Umbilical cord (tissue), 2 donors: ENCODE measurements at places on chromosomes 6 and 20.
A peak's percentile ranks its signal among the peaks of the same experiment; 100 is the strongest.

DNA sequence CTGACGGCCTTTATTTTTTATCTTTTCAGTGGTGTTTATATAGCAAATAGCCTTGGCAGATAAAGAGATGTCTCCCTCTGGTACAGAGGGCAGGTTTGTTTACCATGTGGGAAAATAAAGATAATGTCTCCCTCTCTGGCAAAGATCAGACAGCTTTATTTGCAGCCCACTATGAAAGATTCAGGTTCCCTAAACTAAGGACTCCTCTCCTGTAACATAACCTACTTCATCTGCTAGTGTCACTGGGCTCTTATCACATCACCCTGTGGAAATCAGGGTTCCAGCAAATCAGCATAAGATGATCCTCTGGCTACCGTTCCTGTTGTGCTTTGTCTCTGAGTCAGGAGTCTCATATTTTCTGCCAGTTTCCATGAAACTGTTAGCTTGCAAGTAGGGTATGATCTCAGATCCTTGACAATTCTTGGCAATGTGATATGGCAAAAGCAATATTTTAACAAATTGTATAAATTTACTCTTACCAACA is 3.1 kb downstream of the FBXL4 start:
- DNase-seq, result no peak

- DNase-seq, result no peak
Measured at GRCh38 chr6:170455335-170455979, 97.7 kb downstream of the PSMB1 start.

DNA sequence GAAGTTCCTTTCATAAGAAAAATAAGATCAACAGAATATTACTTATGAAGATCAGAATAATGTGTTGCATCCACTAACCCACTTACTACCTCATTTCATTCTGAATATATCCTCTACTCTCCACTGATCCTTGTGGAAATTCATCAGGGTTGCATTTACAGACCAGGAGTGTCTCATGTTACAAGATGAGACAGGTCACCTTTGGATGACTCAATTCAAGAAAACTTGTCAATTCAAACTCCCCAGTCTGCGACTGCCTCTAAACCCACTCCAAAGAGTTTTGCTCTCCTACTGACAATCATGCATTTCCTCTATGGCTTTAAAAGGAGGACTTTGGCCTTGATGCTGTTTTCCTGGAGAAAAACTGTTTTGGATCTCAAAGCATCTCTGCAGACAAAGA is 68.4 kb downstream of the ID4 start:
- DNase-seq, result no peak

- DNase-seq, result no peak
Measured at GRCh38 chr6:110735666-110736065, 79.6 kb downstream of the CDK19 start.

DNA sequence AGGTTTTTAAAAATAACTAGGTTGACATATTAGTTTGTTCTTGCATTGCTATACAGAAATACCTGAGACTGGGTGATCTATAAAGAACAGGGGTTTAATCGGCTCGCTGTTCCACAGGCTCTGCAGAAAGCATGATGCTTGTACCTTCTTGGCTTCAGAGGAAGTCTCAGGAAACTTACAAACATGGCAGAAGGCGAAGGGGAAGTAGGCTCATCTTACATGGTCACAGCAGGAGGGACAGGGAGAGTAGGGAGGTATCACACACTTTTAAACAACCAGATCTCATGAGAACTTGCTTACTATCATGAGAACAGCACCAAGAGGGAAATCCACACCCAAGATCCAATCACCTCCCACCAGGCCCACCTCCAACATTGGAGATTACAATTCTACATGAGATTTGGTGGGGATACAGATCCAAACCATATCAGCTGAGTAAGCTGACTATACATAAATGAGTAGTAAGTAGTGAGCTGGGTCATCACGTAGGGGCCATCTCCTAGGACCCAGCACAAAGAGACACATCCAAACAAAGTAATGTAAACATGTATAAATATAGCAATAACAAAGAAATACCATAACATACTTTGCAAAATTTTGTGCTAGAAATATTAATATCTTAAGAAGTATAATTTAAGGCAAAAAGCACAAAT is 31.4 kb upstream of the SIRPG start:
- DNase-seq, result no peak

- no peak for DNase-seq
Measured at GRCh38 chr20:58584881-58585752, 66.0 kb upstream of the STX16 start.

DNA sequence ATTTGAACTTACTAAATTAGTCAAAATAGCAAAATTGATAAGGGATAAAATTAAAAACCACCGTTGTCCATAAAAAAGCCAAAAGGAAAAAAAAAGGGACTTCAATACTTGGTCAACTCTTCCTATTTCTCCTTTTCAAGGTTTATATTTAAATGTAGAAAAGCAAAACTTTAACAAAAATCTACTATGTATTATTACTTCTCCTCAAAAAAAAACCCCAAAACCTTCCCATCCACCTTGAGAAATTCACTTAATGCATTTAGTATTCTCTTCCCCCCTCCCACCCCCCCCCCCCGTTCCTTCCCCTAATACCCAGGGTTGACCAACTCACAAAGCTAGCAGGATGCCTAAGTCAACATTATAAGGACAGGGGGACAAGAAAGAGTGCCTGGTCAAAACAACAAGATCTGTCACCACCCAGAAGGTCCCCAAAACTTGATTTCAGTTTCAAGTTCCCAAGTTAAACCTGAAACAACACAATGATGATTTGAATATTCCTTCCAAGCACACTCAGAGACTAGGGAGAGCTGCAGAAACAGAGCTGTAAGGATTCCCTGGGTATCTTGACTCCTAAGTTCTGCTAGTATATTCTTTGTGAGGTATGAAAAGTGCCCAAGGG is 14.6 kb downstream of the GMDS start:
- no peak for DNase-seq

DNA sequence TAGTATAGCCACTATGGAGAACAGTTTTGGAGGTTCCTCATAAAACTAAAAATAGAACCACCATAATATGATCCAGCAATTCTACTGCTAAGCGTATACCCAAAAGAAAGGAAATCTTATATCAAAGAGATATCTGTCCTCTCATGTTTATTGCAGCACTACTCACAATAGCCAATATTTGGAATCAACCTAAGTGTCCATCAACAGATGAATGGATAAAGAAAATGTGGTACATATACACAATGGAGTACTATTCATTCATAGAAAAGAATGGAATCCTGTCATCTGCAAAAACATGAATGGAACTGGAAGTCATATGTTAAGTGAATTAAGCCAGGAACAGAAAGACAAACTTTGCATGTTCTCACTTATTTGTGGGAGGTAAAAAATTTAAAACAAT is 5.7 kb upstream of the CD2AP start:
- no peak for DNase-seq

GRCh38 chr6:47152666-47153403 is 110.7 kb upstream of the ADGRF1 start:
- DNase-seq, result no peak

DNA sequence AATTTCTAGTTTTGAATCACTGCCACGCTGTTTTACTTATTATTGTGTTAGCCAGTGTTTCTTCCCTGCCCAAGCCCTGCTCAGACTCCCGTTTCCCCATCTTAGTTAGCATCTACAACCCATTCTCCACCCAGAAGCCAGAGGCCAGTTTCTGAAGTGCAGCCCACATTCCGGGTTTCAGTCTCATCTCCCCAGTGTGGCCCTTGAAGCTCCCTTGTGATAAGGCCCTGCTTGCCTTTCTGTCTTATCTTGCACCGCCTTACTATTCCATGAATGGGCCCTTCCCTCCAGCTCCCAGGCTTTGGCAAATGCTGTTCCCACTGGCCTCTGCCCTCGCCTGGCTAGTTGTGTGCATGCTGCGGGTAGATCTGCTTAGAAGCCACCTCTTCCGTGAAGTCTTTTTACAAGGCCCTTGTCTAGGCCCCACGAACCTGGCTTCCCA is 41.1 kb downstream of the TOX2 start:
- DNase-seq, result no peak

- DNase-seq, result no peak
Measured at GRCh38 chr20:5135363-5136012, 8.7 kb downstream of the CDS2 start.

- no peak for DNase-seq
Measured at GRCh38 chr6:33628401-33628964, 7.4 kb downstream of the ITPR3 start.

GRCh38 chr6:23179994-23180393 is 610.6 kb downstream of the HDGFL1 start:
- DNase-seq, result no peak

- DNase-seq, result no peak
Measured at GRCh38 chr20:59806578-59806975, 126.9 kb downstream of the SYCP2 start.

DNA sequence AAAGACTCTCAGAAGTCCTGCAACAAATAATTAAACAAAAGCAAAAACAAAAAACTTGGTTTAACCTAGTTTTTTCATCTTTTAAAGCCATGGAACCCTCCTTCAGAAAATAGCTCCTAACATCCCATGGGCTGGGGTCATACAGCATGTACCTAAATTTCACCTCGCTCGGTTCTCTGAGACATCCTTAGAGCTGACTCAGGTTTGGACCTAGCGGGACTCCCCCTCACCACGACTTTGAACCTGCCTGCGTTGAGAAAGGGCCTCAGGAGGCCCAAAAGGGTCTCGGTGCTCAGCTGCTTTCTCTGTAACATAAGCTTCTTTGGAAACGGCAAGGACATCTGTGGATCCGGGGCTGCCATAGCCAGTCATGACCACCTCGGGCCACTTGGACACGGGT is 112.8 kb downstream of the NFATC2 start:
- no peak for DNase-seq

DNA sequence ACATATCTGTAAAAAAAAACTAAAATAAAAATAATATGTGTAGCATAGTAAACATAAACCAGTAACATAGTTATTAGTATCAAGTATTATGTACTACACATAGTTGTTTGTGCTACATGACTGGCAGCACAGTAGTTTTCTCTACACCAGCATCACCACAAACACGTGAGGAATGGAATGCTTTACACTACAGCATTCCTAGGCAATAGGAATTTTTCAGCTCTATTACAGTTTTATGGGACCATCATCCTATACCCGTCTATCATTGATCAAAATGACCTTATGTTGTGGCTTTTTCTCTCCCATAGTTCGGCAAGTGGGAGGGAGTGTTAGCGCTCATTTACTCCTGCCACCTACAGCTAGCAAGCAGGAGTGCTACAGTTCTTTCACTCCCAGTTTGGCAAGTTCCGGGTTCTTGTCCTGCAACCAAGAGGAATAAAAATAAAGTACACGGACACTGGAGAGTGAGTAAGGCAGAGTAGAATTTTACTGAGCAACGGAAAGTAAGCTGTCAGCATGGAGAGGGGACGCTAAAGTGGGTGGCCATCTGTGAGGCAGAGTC is 196.8 kb upstream of the HSF2 start:
- DNase-seq, result no peak

DNA sequence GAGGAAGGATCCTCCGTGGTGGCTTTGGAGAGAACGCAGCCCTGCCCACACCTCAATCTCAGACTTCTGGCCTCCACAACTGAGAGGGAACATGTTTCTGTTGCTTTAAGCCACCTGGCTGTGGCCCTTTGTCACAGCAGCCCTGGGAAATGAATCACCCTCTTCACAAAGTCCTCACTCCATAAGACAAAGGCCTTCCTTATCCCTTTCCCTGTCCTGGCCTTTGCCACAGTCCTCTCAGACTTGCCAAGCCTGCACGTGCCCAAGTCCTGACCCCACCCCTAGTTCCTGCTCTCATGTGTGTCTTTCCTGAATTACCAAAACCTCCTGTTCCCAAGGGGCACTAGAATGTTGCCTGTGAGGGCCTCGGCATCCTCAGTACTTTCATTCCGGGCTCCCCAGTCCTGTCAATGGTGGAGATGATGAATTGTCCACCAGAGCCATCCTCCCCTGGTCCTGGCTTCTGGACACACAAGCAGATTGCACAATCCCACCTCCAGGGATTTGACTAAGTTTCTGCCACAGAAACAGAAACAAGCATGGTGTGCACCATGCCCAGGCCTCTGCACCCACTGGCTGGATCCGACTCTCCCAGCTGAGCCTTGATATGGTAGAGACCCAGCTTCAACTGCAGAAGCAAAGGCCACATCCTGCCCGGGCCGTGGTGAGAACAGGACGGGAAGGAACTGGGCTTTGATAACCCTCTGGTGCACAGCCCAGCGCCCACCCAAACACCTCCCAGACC is 232.6 kb upstream of the PDE10A start:
- no peak for DNase-seq

DNA sequence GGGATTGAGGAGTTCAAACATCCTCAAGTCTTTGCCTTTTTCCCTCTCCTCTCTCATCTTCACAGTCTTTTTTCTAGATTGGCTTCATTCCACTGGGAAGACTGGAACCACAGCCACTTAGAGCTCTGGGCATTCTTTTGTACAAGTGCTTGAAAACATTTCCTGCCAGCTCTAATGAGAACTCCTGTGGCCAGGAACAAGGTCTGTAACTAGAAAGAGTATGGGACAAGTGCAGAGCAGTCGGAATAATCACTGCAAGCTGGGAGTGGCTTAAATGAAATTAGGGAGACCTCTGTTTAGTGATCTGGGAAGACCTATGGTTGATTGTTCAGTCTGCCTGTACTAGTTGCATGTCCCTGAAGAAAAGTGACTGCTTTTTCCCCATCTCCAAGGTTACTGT is 41.0 kb upstream of the SMIM8 start:
- peak; percentile 44 for DNase-seq

GRCh38 chr20:12112089-12112474 is 194.4 kb downstream of the BTBD3 start:
- DNase-seq, result no peak

- no peak for DNase-seq
Measured at GRCh38 chr6:110826236-110827129, 11.2 kb upstream of the CDK19 start.

DNA sequence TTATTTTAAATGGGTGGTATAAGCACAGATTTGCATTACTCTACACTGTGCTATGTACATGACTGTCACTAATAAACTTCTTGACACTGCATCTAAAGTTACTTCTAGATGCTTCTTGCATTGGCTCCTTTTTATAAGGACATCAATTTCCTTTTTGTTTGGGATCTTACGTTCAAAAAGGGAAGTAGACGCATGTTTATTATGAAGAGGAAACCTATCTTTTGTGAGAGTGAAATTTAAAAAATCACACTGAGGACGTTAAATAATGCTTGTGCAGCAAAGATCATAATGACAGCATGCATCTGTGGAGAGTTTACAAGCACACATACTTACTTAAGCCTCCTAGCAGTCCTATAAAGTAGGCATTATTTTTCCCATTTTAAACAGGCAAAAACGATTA is 479.5 kb downstream of the CD83 start:
- DNase-seq, result no peak

GRCh38 chr6:56953597-56954402 is 1.1 kb upstream of the BEND6 start:
- DNase-seq, result peak; percentile 37

GRCh38 chr6:13787137-13787536 is 27.2 kb downstream of the MCUR1 start:
- DNase-seq, result peak; percentile 93

DNA sequence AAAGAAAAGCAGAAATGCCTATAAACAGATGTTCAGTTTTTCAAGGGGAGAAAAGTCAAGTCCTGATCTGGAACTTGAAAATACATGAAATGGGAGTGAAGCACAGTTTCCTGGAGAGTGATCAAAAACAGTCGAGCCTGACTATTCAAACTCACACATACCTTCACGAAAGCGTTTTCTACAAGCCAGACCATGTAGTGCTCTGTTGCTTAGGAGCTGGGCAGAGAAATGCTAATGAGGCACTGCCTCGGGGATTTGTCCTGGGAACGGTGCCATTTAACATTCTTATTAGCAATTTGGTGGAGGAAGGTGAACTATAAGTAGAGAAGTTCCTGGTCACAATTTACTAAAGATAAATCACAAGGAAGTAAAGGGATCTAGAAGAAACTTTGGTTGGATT is 5.9 kb downstream of the NHSL1 start:
- DNase-seq, result peak; percentile 79
